ENCODE measurements at places on chromosomes 6 and 20.

- no peak for DNase-seq
Observed at GRCh38 chr6:133542056-133542821, 301.1 kb downstream of the EYA4 start.

DNA sequence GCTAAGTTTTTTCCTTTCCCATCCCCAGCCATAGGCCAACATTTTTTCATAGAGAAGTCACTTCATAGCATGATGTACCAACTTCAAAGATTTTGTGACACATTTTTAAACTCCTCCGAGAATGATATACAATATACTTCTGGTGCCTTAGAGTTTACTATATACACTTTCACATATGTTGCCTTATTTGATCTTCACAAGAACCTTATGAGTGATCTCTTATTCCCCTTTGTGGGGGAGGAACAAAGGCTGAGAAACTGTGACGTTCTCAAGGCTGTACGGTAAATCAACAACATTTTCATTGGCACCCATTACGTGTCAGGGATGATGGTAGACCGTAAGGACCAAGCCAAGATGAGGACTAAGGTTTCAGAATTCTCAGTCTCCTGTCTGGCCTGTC is 130.0 kb downstream of the RFPL4B start:
- no peak for DNase-seq

DNA sequence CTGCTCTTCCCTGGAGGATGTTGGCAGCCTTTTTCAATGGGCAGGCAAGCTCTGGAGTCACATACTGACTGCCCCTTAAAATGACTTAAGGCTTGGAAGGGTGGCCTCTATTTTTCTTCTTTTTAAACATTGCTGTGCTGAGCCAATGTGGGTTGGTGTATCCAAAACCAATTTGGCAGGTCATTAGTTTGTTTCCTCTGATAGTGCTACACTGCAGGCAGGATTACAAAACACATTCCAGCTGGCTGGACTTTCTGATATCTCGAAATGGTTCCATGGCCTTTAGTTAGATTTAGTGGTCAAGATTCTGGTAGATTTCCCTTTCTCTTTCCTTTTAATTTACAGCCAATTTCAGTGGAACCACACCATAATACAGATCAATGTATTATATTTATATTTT is 28.1 kb upstream of the BMP2 start:
- DNase-seq, result no peak

DNA sequence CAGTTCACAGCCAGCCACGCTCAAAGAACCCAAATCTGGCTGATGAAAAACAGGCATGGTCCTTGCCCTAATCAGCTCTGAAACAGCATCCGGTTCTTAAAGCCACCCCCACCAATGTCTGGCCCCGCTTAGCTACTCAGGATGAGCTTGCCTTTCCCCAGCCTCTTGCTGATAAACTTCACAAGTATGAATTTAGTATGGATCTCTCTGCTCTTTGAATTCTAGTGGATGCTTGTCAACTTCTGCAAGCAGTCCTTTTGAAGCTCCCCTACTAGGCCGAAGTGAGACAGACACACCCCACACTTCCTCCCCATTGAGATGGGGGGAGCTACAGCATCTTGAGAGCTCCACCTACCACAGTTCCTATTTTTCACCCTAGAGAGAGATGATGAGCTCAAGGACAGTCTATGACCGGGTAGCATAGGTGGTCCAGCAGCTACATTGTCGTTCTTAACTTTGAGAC is 36.7 kb downstream of the EBF4 start:
- DNase-seq, result no peak

All from mammary epithelial cell (primary cell).